ENCODE measurements at places on chromosomes 12 and 14.

DNA sequence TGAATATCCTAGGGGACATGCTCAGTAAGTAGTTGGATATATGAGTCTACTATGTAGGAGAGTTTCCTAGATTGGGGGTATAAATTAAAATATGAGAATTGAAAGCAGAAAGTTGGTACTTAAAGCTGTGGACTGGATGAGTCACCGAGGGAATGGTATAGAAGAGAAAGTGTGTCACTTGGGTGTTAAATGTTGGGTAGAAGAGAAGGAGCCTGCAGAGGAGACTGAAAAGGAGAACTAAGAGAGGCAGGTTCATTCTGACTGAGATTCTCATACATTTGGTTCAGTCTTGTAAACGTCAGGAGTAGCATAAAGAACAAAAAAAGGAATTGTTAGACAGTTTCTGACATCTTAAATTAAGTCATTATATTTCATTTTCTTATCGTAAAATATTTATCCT, 19.9 kb downstream of the LRRC9 start:
- no peak for DNase-seq

- no peak for DNase-seq
Measured at GRCh38 chr12:116266631-116267349, 10.7 kb downstream of the MED13L start.

DNA sequence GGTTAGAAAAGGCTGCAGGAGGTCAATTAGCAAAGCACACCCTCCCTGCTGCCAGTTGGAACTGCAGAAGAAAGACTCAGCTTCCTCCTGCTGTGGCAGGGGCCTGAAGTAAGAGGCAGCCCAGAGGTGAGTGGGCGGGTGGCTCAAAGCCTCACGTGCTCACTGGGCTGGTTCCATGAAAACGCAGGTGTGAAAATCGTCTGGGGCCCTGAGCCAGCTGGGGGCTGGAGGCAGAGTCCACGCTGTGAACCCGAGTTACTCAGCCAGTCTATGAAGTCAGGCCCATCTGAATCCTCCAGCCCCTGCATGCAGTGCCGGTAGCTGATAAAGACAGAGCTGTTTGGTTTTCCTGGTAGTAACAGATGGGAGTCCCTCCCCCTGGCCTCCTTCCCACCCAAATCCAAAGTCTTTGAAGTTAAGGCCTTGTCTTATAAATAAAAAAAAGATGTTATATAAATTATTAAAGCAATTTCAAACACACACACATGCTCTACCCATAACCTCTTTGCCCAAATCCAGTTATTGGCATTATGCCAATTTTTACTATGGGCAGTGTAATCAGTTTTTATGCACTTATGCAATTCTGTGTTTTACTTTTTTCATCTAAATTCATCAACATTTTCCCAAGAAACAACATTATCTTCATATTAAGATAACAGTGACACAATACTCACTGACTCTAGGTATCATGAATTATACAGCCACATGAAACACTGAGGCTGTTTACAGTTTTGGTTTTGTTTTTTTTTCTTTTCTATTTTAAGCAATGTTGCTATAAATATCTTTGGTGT, 57.9 kb upstream of the PNMA1 start:
- peak; percentile 92 for DNase-seq

- no peak for DNase-seq
Measured at GRCh38 chr12:1948883-1949282, 30.4 kb upstream of the CACNA2D4 start.

DNA sequence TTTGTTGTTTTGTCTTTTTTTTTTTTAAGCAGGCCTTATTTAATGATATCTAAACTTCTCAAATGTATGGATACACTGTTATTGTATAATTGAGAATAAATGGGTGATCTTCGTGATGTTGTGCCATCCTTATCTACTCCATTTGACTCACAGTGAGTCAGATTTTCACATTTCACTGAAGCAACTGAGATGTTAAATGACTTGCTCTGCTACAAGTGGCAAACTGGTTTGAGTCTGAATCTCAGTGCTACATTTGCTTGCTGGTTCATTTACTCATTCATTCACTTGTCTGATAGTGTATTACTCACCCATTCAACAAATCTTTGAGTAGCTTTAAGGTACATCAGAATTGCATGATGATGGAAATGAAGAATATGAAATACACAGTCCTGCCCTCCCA, 2.6 kb downstream of the KIAA0586 start:
- no peak for DNase-seq

DNA sequence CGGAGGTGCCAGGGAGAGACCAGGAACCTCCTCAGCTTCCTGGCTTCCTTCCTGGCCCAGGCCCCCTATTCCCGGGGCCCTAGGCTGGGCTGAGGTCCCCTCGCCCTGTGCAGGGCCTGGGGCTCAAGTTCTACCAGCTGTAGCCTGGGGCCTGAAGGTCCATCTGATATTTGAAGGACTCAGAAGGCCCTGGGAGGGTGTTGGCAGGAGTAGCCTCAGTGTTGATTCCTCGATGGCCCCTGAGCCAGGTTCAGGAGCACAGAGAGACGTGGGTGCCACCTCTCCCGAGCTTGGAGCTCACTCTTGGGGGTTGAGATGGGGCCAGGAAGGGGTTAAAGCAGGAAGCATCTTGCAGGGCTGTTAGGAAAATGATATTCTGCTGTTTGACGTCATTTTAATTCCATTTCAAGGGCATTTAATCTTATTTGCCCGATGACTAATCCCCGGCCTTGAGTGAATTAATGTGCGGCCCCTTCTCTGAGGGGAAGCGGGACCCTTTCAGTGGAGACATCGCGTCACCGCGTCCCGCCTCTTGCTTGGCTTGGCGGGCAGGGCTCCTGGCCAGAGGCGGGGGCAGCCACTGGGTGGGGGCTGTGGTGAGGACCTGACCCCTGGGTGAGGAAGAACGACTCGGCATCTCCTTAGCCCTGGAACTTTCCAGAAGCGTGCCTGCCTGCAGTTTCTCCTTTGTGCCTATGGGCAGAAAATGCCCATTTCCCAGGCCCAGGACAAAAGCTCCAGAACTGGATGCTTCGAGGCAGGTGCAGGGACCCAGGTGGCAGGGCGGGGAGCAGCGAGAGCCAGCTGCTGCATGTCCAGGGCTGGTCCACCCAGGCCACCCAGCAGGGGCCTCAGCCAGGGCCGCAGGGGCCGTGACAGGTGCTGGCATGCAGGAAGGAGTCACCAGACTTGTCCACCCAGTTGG, 158.3 kb downstream of the KIF26A start:
- no peak for DNase-seq

DNA sequence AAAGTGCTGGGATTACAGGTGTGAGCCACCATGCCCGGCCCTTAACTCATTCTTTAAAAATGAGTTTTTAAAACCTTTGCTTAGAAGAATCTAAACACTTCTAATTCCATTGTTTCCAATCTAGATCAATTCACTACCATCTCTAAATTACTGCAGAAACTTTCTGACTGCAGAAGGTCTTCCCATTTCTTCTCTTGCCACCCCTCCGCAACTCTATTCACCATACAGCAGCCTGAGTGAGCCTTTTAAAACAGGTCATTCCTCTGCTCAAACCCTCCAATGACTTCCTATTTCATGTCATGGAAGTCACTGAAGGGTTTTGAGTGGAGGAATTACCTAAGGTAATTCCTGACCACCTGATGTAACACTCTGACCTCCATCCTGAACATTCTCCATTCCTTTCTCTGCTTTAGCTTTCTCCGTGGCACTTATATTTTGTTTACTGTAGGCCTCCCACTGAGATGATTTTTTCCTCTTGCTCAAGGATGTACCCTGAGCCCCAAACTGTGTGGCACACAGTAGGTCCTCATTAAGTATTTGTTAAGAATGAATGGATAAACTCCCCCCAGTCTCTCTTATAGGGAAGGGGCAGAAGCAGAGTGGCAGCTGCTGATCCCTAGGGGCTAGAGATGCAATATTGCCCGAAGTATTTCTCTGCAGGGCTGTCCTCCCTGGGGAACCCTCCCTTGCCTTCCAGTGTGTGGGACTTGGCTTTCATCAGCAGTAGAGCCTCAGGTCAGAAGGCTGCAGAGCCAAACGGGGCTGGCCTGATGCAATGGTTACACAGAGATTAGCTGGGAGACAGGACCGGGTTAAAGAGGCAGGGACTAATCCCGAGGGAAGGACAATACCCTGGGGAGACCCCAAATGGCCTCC, 1.2 kb downstream of the DDIT3 start:
- peak; percentile 30 for DNase-seq

GRCh38 chr12:106764738-106765137, 9.7 kb upstream of the RIC8B start:
- no peak for DNase-seq

- no peak for DNase-seq
Measured at GRCh38 chr14:35878272-35879150, 52.4 kb downstream of the BRMS1L start.

DNA sequence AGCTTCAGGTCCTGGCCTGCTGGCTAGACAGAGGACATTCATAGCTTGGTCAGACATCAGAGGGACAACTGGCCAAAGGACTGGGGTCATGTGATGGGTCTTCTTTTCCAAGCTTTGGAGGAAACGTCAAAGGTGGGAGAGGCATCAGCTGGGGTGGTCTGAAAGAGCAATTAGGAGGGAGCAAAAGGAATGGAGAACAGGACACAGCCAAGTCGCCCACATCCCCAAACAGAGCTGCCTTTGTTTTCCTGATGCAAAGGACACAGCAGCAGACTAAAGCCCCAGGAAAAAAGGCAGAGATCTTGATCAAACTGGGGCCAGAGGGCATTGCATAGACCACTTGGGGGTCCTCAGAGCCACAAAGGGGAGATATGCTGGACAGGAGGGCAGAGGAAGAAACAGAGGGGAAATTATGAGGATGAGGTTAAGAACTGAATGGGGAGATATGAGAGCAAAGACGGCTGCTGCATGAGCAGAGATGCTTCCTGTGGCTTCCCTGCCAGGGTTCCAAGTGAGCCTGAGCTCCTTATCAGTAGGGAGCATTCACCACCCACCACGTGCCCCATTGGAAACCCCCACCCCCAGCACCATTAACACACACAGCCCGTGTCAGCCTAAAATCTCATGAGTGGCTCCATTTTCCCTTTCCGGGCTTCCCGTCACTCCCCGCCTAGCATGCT, 62.4 kb downstream of the ANO2 start:
- no peak for DNase-seq

- DNase-seq = no peak
Measured at GRCh38 chr14:75461755-75462349, 34.0 kb downstream of the JDP2 start.

DNA sequence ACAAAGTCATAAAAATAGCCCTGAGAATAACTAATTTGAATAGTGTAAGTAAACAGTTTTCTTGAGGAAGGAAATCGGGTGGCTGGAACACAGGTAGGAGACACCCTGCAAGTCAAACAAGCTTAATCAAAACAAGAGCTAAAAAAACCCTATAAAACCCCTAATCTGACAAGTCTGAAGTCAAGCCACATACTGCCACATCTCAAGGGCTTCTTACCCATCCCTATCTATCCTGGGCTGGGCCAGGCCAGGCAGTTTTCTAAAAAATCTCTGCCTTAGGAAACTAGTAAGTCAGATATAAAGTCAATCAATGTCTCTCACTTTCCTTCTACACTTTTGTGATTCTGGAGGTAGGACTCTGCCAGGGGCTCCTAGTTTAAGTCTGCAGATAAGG, 15.3 kb downstream of the UBE2N start:
- no peak for DNase-seq

DNA sequence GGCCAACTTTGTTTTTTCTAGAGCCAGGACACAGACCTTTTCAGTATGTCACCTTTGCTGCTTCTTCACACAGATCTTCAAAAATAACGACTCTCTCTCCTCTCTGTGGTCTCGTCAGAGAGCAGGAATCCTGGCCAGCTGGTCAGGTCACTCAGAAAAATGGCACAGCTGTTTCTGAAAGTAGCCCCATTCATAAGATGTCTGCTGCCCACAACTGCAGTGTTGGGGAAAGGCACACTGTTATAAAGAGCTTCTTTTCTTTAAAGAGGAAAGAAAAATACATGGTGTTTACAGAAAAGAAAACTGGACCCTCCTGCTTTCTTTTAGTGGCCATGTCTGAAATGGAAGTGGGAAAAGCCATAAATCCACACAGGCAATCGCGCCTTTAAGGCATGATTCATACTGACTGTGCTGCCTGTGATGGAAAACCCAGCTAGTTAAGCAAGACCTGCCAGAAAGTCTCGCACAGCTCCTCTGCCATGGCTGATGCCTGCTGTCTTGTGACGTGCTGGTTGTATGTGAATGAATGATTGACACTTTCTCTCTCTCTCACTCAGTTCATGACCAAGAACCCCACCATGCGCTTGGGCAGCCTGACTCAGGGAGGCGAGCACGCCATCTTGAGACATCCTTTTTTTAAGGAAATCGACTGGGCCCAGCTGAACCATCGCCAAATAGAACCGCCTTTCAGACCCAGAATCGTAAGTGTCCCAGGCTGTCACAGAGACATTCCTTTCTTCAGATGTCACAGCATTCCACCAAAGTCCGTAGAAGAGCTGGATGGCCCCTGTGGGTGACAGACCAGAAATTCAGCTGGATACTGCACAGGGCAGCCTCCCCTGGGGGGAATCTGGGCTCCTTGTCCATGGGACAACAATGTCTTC, 147.9 kb upstream of the HIF1A start:
- DNase-seq = no peak

DNA sequence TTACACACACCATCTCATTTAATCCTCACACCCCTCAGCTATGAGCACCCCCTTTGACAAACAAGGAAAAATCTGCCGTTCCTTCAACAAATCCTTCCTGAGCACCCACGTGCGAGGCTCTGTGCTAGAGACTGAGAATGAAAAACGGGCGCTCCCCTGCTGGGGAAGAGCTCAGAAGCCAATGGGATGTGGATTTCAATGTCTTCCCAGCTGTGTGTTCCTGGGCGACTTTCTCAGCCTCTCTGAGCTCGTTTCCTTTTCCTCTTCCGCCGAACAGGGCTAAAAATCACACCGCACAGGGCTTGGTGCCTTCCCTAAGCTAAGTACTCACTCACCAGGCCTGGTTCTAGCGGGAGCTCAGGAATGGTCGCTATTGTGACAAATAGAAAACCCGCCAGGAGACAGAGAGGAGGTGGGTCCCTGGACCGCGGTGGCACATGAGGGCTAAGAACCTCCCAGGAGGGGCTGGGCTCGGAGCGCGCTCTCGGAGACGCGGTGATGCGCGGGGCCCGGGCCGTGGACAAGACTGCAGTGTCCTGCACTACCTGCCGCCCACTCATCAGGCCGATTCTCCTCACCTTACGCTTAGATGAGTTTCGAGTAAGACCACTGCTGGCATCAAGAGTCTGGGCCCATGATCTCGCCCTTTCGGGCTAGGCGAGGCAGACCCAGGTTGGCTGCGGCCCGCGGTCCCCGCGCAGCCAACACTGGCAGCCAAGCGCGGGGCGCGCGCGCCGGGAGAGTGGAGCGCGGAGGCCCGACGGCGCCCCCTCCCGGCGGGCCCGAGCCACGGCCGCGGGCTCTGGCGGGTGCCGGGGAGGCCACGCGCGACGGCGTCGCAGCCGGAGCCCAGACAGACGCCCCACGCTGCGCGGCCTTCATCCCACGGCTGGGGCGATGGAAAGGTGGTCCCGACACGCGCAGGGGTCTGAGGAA, 17.0 kb downstream of the ZDHHC22 start:
- DNase-seq = peak; percentile 40

Measured in RPMI8226 (cell line).